Left renal cortex interstitium (tissue), 4 donors: ENCODE measurements at places on chromosomes 2 and 18.
A peak's percentile ranks its signal among the peaks of the same experiment; 100 is the strongest.

GRCh38 chr18:26863122-26863879 is 2.2 kb downstream of the AQP4 start:
- no peak for DNase-seq

GRCh38 chr18:43879415-43879814 is 602.1 kb upstream of the SYT4 start:
- DNase-seq = no peak

DNA sequence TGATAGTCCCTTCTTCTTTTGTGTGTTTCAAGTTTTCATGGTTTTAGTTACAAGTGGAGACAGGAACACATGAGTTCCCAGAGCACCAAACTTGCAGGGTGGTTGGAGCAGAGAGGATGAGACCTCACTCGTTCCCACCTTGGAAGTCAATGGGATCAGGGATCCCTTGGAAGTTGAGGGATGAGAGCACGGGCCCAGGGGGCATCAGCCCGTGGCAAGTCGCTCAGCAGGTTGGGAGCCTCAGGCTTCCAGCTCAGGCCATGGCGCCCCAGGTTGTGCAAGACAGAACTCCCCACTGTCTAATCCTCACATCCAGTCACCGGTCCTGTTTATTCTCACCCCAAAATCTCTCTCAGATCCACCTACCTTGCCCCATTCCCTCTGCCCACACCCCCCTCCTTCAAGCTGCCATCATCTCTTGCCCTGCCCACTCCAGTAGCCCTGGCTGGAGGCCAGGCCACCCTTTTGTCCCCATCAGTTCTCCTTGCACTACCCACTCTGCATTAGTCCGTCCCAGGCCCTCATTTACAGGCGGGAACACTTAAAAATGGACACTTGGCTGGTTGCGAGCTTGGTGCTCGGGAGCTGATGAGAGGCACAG is 37.6 kb upstream of the FOSL2 start:
- no peak for DNase-seq

GRCh38 chr2:182503886-182504285 is 77.0 kb upstream of the PDE1A start:
- DNase-seq = no peak

- peak; percentile 54 for DNase-seq
Measured at GRCh38 chr2:203692031-203692710, 14.3 kb upstream of the CD28 start.

- no peak for DNase-seq
Measured at GRCh38 chr2:58594175-58594574, 353.1 kb upstream of the FANCL start.

- no peak for DNase-seq
Measured at GRCh38 chr18:52670896-52671295, 330.9 kb downstream of the DCC start.

DNA sequence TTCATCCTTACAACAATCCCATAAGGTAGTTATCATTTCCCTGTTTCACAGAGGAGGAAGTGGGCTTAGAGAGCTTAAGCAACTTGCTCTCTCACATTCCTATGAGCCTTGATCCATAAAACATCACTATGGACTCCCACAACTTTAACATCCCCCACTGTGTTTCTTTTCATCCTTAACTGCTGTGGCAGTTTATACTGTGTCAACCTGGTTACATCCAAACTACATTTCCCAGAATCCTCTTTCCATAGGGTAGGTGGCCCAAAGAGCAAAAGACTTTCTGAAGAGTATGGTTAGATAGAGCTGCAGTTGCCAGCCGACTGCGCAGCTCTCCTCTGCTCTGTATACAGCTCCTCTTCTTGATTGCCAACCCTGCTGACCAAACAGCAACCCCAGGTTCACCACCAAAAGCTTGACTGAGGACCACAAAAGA is 22.5 kb downstream of the MAP3K2 start:
- DNase-seq = no peak

GRCh38 chr2:24307961-24308360 is 52.4 kb downstream of the ITSN2 start:
- no peak for DNase-seq

- no peak for DNase-seq
Measured at GRCh38 chr18:8894823-8895222, 189.5 kb downstream of the MTCL1 start.

- no peak for DNase-seq
Measured at GRCh38 chr2:238669046-238669445, 178.8 kb upstream of the TWIST2 start.

GRCh38 chr2:126059379-126059778 is 596.6 kb upstream of the GYPC start:
- DNase-seq = no peak

DNA sequence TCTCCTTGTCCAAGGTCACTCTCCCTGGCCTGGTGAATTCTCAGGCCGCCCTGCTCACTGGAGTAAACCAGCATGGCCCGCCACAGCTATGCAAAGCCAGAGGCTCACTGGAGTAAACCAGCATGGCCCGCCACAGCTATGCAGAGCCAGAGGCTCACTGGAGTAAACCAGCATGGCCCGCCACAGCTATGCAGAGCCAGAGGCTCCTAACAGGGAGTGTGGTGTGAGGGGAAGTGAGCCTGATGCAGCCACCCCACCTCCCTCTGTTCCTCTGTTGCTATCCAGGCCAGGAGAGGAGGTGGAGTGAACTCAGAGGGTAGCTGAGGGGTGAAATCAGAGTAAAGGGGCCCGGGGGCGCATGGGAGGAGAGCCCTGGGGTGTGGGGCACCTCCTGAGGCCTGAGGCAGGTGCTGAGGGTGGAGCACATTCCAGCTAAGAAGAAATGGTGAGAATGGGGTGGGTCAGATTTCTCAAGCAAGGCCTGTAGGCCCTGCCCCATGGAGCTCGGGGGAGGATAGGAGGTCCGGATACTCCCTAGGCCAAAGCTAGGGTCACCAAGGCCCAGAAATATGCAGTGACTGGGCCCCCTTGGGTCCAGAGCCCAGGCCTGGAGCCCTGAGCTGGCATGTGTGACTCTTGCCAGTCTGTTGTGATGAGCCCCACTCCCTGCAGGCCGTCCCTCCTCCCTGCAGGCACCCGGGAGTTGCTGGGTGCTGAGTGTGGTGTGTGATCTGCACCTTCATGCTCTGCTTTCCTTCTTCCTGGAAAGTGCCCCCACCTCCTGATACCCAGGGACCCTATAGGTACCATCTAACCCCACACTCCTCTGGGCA is 1.5 kb downstream of the ATP6V1B1 start:
- no peak for DNase-seq

GRCh38 chr2:175571078-175571653 is 389.7 kb upstream of the ATP5MC3 start:
- no peak for DNase-seq

- DNase-seq = no peak
Measured at GRCh38 chr18:26772691-26773090, 92.8 kb downstream of the AQP4 start.

DNA sequence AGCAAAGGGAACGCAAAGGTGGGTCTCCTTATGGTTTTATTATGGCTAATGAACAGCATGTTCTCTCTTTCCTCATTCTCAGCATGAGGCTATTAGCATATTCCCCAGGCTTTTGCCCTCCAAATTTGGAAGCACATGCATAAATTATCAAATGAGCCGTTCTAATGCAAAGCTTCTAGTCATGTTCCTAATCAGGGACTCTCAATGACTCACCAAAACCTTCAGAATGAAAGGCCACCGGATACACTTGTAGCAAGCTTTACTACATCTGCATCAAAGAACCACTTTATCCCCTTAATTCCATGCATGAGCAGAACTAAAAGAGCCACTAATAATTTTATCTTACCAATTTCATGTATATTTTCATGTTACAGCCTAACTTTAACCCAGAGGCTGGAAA is 310.5 kb downstream of the LRATD1 start:
- DNase-seq = no peak

GRCh38 chr18:79945118-79946042 is 6.1 kb downstream of the SLC66A2 start:
- no peak for DNase-seq

DNA sequence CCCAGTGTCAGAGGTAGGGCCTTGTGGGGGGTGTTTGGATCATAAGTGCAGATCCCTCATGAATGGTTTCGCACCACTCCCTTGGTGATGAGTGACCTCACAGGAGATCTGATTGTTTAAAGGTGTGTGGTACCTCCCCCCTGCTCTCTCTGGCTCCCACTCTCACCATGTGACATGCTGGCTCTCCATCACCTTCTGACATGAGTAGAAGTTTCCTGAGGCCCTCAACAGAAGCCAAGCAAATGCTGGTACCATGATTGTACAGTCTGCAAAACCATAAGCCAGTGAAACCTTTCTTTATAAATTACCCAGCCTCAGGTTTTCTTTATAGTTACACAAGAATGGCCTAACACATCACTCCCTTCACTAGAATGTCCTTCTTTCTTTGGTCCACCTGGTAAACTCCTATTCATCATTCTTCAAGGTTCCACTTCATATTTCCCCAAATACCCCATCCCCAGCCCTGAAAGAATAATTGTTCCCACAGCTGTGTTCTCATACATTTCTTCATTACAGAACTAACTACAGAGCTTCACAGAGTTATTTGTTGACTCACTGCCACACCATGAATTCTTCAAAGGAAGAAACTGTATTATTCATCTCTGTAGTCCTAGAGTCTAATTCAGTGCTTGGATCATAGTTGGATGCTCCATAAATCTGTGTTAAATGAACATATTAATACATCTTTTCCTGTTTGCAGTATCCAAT is 81.2 kb upstream of the STK17B start:
- DNase-seq = no peak

DNA sequence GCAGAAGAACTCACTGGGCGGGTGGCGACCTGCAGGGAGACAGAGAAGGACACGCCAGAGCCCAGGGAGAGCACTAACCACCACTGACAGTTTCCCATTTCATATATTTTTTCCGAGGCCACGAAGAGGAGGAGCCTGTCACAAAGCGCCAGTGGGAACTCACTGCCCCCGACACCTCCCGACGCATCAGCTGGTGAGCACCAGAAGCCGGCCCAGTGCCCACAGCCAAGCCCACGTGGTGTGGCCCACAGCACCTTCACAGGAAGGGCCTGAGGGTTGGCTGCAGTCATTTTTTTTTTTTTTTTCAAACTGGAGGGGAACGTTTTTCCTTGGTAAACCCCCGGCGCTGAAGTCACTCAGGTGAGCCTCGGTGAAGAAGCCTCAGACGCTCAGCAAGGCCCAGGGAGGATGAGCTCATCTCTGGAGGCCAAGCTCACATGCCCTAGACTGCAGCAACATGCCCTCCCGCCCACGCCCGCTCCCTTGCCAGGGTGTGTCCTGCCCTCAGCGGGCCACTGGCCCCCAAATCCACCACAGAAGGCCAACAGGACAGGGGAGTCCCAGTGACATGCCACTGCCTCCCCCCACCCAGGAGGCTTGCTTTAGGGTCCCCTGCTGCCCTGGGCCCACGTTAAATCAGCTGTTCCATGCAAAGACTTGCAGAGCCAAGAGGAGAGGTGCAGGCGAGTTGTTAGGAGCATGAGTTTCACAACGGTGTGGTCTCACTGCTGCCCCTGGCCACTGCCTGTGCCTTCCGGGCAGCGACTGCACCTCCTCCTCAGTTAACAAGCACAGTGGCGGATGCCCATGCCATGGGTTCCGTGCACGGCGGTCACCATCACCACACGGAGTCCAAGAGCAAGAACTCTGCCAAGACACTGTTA is 68.1 kb downstream of the PARD6G start:
- DNase-seq = no peak

GRCh38 chr2:132984731-132985130 is 314.7 kb upstream of the LYPD1 start:
- DNase-seq = no peak

DNA sequence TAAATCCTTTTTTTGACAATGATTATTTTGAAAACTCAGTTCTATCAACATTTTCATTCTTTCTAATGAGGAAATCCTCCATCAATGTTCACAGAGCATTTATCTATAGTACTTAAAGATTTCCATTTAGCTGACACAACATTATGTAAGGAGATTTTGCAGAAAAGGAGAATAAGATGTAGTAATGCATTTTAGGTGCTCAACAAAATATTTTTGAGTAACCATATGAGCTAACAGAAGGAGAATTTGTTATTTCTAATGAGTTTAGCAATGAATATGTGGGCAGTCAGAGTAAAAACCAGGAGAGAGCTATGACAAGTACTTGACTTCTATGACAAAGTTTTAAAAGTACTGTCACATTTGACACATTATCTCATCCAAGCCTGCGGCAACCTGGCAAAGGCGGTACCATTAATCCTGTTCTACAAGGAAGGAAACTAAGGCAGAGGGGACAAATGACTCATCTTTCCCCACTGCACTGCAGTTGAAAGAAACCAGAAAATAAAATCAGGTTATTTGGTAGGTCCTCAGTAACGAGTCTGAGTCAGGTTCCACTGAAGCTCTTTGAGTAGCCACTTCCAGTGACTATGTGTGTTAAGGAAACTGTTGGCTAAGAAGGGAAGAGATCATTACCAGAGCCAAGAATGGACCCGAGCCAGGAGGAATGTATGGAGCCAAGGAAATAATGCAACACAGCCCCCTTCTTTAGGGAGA is 134.1 kb upstream of the ITGB6 start:
- no peak for DNase-seq

GRCh38 chr2:189841019-189841418 is 56.8 kb downstream of the PMS1 start:
- no peak for DNase-seq

- DNase-seq = no peak
Measured at GRCh38 chr2:18975506-18976167, 382.8 kb downstream of the OSR1 start.

DNA sequence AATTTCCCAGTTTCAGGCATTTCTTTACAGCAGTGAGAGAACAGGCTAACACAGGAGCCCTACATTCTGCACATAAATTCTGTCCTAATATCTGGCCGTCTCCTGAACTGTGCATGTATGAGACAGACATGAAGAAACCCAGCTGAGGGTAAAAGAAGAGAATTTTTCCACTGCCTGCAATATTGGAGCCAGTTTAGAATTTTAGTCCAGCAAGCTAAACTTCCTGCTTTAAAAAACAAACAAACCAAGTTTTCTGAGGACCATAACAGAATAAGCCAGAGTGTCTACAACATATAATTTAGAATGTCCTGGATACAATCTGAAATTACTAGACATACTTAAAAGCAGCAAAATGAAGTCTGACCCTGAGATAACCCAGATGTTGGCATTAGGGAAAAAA is 215.1 kb upstream of the KLHL29 start:
- no peak for DNase-seq

GRCh38 chr18:58309610-58310239 is 265.7 kb downstream of the NEDD4L start:
- no peak for DNase-seq

GRCh38 chr2:175792881-175793280 is 209.2 kb downstream of the LNPK start:
- DNase-seq = no peak

- DNase-seq = no peak
Measured at GRCh38 chr18:26637324-26637723, 89.0 kb upstream of the KCTD1 start.
